ENCODE measurements at places on chromosomes 5 and 9.

DNA sequence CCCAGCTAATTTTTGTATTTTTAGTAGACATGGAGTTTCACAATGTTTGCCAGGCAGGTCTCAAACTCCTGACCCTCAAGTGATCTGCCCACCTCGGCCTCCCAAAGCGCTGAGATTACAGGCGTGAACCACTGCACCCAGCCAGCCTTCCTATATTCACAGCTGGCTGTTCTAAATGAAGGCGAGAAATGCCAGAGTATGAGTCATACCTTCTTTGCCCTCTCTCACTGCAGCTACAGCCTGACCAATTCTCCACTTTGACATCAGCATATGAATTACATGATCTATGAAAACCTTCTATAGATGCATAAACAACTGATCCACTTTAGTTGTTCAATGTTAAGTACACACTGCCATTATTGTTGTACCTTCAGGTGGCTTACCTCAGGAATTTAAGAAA is 14.5 kb downstream of the APTX start:
- no peak for DNase-seq

DNA sequence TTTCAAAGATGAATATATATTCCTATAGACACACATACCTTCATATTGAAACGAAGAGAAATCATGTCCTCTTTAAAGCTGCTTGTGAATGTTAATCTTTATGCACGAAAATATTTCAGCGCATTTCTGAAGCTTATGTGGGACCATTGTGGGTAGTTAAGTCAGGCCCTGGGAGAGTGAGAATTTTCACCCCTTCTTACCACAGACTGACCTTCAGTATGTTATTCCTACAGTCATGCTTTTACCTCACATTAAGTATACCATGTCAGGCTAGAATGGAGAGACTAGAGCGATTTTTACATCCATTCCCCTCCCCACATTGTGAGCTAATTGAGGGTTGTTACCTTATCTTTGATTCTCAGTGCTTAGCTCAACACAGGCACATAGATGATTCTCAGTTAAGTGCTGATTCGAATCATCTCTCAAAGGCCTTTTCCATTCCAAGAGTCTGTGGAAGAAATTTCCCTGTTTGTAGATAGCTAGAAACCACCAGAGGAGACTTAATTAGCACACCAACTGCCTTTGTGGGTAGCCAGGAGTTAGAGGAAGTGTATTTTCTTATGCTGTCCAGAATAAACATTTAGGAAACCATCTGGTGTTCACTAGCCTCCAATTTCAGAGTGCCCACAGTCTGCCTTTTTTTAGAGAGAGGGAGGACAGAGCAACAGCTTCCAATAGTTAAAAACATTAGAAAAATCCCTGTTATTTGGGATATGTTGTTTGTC is 110.5 kb downstream of the MEGF10 start:
- no peak for DNase-seq

GRCh38 chr5:82640916-82641315 is 362.8 kb upstream of the RPS23 start:
- peak; percentile 54 for DNase-seq

DNA sequence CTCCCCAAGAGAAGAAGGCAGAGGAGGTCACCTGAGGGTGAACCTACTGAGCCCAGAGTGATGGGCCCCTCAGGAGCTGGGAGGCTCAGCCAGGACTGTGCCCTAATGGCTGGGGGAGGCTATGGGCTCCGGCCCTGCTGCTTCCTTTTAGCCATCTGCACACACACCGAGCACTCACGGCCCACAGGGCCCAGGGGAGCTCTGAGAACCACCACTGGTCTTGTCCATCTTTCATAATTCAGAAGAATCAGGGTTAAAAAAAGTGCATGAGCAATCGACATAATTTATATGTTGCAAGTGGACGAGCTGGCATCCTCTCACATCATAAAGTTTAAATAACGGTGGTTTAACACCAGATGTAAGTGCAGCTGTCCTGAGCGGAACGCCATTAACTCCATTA is 162.1 kb downstream of the FSTL4 start:
- DNase-seq, result no peak

DNA sequence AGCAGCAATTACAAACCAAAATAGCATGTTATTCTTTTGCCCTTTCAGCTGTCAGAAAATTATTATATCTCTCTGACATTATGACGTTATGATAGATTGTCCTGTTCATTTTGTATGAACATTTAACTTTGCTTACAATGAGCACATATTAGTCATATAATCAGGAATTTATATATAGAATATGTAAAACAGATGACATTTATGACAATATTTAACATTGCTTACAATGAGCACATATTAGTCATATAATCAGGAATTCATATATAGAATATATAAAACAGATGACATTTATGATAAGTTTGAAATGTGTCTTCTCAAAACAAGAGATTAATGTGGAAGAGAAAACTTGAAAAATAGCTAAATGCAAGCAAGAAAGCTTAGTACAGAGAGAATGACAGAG is 1180.2 kb downstream of the CDH12 start:
- no peak for DNase-seq
